ENCODE measurements at places on chromosomes 3 and 15. TPM values are rescaled to one million over a fixed set of nuclear protein-coding genes. Genes with fewer than 3 reads are reported as not detected.

Gene SLC9C1
- total RNA-seq, result not detected

Gene NDN
- 47.7 TPM for total RNA-seq

Gene DPPA2
- total RNA-seq, result not detected

Gene PRR20G
- not detected for total RNA-seq

Gene AGBL1
- not detected for total RNA-seq
